Caco-2 (cell line): ENCODE measurements at places on chromosomes 11 and 22. TPM values are rescaled to one million over a fixed set of nuclear protein-coding genes. Genes with fewer than 3 reads are reported as not detected.

Gene VWCE
- 17.7 and 18.6 TPM in 2 replicates for total RNA-seq

- H3K4me3 ChIP-seq, result no peak overlapping the region
- no peak overlapping the region for H3K27ac ChIP-seq
- no peak for DNase-seq
- no peaks in the 10 kb centered on the region for H3K36me3 ChIP-seq
Observed at GRCh38 chr11:45974806-45975205, 52.4 kb downstream of the LARGE2 start.

Gene CATSPERZ
- total RNA-seq, result 12.8 and 16.7 TPM in 2 replicates

GRCh38 chr22:37464181-37464580 is 22.0 kb downstream of the MFNG start:
- H3K36me3 ChIP-seq, result no peaks in the 10 kb centered on the region
- no peaks in the 10 kb centered on the region for H3K27me3 ChIP-seq
- DNase-seq, result no peak
- no peak overlapping the region for H3K27ac ChIP-seq
- no peaks in the 10 kb centered on the region for H3K4me1 ChIP-seq

Gene A4GALT
- total RNA-seq, result 12.7 and 16.2 TPM in 2 replicates

DNA sequence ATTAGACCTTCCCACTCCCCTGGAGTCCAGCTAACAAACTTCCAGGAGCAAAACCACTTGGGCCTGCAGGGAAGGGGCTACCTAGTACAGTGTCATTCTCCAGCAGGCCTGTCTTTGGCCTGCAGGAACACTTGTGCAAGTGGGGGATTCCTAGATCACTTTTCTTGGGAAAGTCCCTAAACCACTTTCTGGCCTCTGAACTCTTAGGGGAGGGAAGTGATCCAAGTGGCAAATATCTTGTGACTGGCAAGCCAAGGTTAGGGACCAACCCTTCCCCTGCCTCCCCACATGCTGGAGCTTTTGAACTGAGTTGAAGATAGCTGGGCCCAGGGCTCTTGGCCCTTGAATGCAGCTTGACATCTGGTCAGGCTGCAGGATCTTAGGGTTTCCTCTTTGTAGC is 17.2 kb downstream of the PPFIBP2 start:
- H3K27ac ChIP-seq, result no peak overlapping the region
- H3K27me3 ChIP-seq, result no peaks in the 10 kb centered on the region
- H3K36me3 ChIP-seq, result no peaks in the 10 kb centered on the region
- H3K4me3 ChIP-seq, result no peak overlapping the region
- H3K4me1 ChIP-seq, result 0 out of 2 replicates have a peak, but pooled peaks cover 2% of the 10 kb centered on the region
